ENCODE measurements at places on chromosomes 1 and 21.

DNA sequence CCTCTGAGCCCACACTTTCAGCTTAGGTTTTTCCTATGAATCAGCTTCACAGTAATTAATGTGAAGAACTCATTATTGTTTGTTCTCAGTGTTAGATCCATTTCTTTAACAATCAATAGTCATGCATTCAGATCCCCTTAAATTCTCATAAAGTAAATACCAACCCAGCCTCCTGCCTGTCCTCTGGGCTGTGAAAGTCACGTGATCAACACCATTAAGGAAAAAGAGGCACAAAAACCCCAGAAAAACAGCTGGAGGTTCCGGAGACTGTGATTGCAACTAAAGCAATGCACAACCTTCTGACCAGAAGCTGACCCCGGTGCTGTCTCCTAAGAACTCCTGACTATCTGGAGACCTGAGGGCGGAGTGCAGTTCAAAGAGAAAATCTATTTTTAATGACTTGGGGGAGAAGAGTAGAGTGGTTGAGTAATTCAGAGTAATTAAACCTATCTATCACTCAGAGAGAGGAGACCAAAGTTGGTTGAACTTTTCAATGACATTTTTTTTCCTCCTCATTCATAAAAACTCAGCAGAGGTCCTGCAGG, 132.5 kb downstream of the PLXNA2 start:
- DNase-seq: no peak

- DNase-seq: no peak
Observed at GRCh38 chr1:68506386-68506785, 9.5 kb upstream of the DEPDC1 start.

DNA sequence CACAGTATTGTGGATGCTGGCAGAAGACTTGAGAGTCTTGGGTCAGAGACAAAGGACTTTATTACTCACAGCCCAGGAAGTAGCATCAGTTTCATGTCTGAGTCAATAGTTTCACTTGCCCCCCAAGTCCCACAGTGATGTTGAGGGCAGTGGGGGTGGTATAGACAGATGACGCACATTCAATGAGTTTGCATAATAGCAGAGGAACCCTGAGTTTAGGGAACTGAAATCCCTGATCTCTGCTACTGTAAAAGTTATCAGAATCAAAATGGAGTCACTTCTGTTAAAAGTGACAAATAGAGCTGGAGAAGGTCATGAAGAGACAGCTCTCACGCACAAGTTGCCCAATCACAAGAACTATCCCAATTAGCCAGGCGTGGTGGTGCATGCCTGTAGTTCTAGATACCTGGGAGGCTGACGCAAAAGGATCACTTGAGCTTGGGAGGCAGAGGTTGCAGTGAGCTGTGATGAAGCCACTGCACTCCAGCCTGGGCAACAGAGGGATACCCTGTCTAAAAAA, 11.5 kb upstream of the HCRTR1 start:
- peak; percentile 74 for DNase-seq

GRCh38 chr1:220828179-220828490, 41.4 kb downstream of the MTARC1 start:
- DNase-seq: no peak

- DNase-seq: no peak
Observed at GRCh38 chr1:55063577-55063942, 24.2 kb downstream of the PCSK9 start.

DNA sequence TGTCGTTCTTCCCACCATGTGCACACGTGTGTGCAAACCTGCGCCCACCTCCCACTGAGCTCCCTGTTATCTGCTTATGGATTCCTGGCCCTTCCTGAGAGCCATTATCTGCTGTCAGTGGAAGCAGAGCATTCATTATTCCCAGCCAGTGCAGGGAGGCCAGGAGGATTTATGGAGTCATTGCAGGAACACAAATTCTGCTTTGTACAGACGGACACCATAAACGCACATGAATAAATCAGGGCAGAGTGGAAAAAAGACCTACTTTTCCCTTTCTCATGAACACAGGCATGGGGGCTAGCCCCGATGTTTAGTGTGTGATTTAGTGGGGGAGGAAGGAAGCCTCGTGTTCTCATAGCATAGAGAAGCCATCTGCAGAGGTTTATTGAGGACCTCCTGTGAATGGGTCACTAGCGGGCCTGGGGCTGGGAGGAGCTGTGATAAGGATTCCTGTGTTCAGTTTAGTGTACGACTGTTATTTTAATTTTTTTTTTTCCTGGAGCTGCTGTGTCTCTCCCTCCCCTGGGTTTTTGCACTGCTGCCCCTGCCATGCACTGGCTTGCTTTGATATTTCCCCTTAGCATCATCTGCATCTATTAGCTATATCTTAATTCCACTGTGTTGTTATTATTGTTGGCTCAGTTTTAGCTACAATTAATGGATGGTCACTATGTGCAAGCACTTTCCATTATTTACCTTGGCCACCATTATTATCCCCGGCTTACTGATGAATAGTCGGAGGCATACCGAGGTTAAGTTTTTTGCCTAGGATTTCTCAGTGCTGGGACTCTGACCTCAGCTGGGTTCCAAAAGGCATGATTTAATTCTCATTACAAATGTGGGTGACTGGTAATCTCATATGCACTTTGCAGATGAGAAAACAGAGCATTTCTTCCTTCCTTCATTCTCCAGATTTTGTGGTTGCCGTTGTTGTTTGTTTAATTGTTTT, 33.0 kb downstream of the HUNK start:
- no peak for DNase-seq

DNA sequence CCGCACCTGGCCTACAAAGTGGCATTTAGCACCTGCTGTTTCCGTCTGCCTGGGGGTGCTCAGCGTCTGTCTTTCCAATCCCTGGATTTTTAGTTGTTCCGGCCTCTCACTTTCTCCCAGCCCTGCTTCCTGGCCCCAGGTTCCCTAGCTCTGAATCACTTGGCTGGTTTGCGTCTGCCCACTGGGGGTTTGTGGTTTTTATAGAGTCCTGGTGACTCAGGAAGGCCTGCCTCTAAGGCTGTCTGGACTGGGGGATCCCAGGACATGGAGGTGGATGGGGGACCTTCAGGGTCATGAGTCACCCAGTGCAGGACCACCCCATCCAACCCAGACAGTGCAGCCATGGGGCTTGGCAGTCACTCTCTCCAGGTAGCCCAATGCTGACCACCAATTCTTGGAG, 53.5 kb downstream of the MRPL37 start:
- DNase-seq: peak; percentile 67

DNA sequence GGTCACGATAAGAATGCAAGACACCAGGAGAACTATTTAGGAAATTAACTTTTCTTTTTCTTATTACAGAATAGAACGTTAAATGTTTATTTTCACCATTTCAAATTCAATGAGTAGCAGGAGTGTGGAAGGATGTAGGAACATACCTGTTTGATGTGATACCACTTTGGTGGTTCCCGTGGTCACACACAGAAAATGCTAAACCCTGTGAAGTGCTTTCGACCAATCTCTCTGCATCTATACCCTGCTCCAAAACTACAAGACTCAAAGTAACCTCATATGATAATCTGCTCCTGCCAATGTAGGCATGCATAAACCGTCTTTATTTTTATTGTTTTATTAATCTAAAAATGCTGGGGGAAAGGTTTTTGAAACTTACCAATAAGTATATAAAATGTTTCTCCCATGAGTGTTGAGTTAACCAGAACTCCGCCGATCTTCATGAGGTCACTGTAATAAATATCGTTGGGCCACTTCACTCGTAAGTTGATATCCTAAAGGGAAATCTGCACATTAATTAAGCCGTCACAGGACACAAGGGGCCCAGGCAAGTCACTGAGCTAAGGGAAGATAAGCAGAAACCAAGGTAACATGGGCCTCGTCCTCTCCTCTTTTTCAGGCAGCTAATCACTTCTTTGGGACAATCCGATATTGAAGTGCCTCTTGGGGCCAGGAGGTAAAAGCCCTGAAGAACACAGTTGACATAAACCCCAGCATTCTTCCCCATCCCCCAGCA, 60.6 kb downstream of the SIM2 start:
- DNase-seq: no peak

GRCh38 chr21:23982546-23982945, 1624.7 kb downstream of the MRPL39 start:
- no peak for DNase-seq

- no peak for DNase-seq
Observed at GRCh38 chr1:55318116-55318817, 103.1 kb upstream of the USP24 start.

DNA sequence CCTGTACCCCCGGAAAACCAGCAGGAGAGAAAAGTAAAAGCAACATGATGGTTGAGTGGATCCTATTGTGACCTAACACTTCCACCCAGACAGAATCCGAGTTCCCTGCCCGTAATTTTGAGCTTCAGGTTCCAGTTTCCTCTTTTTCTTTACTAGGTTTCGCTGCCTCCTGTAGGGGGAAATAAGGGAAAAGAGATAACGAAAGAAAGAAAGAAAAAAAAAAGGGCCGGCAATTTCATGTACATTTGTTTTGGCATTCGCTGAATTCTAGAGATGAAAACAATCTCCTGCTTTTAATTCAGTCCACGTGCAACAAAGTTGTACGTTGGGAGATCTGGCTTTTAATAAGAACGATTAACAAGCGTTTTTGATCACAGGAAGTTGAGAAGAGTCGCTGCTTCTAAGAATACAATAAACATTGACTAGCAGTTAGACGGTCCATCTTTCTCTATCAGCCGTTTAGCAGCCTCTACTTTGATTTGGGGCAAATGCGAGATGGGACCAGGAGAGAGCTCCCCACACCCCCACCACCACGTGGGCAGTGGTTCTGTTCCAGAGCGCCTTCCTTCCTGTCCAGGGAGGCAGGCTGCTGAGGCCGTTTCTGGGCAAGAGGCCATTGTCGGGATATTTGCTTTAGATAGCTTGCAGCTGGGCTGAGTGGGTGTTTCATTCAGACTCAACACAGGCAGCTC, 155.9 kb upstream of the RUNX1 start:
- peak; percentile 82 for DNase-seq

- peak; percentile 1 for DNase-seq
Observed at GRCh38 chr1:87968197-87968955, 639.7 kb downstream of the LMO4 start.

GRCh38 chr1:31961536-31961935, 23.4 kb upstream of the PTP4A2 start:
- DNase-seq: peak; percentile 51

DNA sequence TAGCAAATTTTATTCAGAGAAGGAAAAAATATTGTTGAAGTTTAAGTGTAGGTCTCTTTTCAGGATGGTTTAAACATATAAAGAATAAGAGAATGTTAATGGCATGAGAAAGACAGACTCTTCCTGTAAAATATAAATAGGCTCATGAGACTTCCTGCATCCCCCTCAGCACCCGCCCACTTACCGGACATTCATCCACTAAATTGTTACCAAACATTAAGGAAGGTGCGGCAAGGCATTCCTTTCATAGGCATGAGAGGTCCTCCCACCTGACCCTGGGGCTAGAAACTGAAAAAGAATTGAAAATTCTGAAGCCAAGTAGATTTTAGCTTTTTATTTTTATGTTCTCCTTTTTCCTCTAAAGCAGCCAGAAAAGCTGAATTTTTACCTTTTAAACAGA, 10.6 kb upstream of the USP1 start:
- no peak for DNase-seq

DNA sequence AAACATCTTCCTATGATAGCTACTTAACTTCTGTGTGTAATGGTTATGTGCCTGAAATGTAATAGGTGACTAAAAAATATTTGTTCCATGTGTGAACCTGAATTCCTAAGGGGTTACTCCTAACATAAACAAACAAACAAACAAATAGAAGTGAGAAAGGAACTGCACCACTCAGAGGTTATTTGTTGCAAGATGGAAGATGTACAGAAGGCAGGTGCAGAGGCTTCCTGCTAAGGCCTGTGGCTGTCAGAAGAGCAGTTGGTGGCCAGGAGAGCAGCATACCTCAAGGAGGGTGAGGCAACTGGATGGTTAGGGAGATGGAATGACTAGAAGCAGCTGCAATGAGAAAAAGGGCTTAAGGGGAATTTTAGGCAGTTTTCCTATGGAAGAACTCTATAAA, 940.6 kb downstream of the TTLL7 start:
- no peak for DNase-seq

DNA sequence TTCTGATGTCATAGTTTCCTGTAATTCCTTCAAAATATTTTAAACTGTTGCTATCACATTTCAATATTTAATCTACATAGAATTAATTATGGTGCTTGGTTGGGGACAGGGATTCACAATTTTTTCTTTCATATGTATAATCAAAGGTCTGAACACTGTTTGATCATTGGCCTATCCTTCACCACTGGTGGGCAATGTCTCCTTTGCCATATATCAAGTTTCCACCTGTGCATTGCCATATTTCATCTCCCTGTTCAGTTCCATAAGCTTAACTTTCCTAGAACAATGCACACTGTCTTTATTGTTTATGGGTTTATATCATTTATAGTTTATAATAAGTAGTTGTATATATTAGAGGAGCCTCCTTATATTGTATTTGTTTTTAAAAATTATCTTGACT, 374.9 kb upstream of the PTBP2 start:
- DNase-seq: no peak

- no peak for DNase-seq
Observed at GRCh38 chr21:34733852-34734251, 65.1 kb downstream of the CLIC6 start.

DNA sequence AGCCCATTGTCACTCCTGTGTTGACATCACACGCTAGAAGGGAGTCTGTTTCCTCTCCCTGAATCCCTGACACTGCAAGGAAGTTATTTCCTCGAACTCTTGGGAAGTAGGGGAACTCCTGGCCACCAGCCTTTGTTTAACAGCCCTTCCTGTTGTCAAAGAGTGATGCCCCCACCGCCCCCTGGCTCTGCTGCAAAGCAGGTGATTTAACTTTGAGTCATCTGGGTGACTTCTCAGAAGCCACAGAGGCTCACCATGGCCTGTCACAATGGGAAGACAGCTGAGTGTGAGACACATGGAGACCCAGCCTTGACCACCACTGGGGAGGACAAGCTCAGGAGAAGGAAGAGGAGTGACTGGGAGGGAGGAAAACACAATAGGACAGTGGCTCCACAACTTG, 182.8 kb downstream of the PSMG1 start:
- no peak for DNase-seq

- DNase-seq: no peak
Observed at GRCh38 chr1:107459204-107459904, 318.5 kb downstream of the NTNG1 start.

- DNase-seq: no peak
Observed at GRCh38 chr21:39599191-39599970, 13.4 kb upstream of the B3GALT5 start.

DNA sequence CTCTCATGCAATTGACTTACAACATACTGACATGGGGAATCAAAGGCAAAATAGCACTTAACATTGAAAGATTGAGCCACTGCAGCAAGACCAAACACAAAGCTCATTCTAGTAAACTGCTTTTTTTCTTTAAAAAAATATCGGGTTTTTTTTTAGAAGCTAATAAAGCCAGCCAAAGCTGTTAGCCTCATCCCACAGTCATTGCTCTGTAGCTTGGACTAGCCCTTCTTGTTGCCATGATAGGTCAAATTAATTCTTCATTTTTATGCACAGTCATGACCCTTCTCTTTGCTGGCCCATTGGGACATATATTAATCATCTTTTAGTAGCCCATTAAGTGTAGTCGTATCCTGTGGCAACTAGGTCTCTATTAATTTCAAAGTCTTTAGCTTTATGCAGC, 231.3 kb downstream of the ADGRL2 start:
- no peak for DNase-seq

- DNase-seq: no peak
Observed at GRCh38 chr1:22850681-22851080, 122.0 kb downstream of the LACTBL1 start.

Data from common myeloid progenitor, CD34-positive (primary cell).